Forelimb muscle (tissue), 1 donor: ENCODE measurements at places on chromosomes 4 and X.

GRCh38 chr4:146098397-146098796 lies 77.1 kb upstream of the LSM6 start:
- no peak for DNase-seq

DNA sequence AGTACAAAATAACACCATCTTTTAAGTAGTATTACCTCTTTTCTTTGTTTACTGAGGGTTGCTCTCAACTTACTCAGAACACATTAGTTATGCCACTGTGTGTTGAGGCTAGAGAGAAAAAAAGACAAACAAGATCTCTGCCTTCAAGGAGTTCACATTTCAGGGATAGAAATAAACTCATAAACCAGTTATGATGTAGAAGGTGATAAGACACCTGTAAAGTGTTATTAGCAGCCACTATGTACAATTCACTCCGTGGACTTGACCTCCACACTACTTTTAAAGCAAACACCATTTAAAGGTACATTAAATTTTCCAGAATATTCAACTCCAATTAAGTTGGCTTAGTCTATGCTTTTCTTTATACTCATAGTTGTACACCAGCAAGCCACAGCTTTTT lies 278.0 kb downstream of the PDGFC start:
- DNase-seq: no peak

- DNase-seq: no peak
These were observed 237.5 kb downstream of the SHOX start for GRCh38 chrX:867966-868647.

DNA sequence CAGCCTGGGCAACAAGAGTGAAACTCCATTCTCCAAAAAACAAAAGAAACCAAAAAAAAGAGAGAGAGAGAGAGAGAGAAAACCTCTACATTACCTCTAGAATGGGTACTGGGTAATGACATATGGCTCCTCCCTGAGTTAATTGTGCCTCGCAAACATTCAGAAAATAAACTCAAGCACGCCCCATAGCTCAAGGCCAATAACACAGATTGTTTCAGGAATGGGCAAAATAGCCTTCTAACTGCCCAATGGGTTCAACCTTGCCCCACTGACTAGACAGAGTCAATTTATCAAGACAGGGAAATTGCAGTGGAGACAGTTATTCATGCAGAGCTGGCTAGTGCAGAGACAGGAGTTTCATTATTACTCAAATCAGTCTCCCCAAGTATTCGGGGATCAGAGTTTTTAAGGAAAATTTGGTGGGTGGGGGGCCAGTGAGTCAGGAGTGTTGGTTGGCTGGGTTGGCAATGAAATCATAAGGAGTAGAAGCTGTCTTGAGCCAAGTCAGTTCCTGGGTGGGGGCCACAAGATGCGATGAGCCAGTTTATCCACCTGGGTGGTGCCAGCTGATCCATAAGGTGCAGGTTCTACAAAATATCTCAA lies 25.1 kb downstream of the NIPAL1 start:
- no peak for DNase-seq

- DNase-seq: no peak
These were observed 22.0 kb downstream of the GPM6A start for GRCh38 chr4:175790083-175790482.

DNA sequence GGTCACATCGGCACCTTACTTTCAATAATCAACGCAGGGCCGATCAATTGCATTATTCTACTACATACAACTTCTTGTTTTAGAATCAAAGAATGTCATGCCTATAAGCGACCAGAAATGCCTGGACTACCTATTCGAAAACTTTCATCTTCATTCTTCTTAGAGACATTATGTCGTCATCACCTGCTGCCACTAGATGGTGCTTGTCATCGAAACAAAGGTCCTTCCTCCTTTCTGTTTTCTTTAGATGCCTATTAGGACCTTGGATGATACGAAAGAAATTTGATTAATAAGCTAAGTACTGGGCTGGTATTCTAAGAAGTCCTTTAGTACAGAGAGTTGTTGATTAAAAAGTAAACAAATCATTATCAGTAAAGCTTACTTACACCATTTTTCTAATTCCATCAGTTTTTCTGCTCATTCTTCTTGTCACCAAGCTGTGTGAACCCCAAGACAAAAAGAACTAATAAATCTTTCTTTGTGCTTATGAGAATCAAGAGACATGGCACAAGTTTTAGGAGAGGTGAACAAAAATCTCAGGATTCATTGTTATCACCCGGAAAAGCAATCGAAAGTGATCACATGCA lies 154.5 kb upstream of the SLC4A4 start:
- DNase-seq: no peak

DNA sequence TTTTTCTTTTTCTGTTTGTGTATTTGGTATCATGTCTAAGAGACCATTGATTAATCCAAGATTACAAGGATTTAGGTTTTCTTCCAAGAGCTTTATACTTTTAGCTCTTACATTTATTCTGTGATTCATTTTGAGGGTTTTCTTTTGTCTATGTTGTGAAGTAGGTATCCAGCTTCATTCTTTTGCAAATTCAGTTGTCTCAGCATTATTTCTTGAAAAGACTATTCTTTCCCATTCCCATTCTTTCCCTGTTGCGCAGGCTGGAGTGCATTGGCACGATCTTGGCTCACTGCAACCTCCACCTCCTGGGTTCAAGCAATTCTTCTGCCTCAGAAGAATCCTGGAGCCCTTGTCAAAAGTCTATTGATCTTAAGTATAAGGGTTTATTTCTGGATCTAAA lies 164.9 kb downstream of the NAA11 start:
- DNase-seq: no peak

GRCh38 chr4:147019091-147019490 lies 73.4 kb upstream of the TTC29 start:
- no peak for DNase-seq

- no peak for DNase-seq
These were observed 164.1 kb downstream of the CHIC2 start for GRCh38 chr4:53900271-53900649.

DNA sequence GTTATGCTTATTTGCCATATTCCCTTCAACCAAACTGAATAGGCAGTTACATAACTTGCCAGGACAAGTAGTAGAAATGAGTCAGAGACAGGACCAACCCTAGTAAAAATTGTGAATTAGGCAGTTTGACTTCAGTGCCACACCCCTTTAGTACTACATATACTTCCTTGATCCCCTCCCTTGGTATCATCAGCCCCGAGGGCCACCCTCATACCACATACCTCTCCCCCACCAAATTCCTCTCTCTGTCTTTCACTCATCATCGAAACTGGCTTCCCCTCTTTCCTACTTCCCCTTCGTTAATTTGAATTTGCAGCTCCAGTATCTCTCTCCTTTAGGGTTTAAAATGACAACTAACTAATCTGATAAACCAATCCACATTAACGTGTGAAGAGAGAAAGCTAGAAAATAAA lies 7.9 kb upstream of the PTPN13 start:
- DNase-seq: no peak

DNA sequence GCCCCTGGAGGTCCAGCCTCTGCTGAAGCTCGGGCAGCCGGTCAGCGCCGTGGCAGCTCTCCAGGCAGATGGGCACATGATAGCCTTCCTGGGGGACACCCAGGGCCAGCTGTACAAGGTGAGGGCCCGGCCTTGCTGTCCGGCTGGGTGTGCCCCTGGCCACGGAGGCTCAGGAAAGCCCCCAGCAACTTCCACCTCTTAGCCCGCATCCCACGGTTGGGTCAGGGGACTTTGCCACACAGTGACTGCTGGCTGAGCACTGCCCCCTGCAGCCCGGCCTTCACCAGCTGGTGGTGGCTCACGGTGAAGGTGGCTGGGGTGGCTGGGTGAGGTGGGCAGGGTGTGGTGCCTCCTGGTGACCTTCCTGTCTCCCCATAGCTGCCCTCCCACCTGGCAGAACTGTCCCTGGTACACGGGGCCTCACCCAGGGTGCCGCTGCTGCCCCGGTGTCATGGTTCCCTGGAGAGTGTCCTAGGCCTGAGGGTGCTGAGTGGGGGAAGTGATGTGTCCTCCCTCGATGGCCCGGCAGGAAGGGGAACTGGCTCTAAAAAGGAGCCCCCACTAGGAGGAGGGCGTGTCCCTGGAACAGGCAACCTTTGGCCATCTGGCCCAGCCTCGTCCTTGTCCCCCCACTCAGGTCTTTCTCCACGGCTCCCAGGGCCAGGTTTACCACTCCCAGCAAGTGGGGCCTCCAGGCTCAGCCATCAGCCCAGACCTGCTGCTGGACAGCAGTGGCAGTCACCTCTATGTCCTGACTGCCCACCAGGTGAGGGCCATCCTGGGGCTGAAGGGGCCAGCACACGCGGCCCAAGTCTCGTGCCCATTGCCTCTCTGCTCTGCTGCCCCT lies 4.5 kb downstream of the PLXNB3 start:
- no peak for DNase-seq

- no peak for DNase-seq
These were observed 152.3 kb downstream of the SLC10A7 start for GRCh38 chr4:146369446-146369845.

DNA sequence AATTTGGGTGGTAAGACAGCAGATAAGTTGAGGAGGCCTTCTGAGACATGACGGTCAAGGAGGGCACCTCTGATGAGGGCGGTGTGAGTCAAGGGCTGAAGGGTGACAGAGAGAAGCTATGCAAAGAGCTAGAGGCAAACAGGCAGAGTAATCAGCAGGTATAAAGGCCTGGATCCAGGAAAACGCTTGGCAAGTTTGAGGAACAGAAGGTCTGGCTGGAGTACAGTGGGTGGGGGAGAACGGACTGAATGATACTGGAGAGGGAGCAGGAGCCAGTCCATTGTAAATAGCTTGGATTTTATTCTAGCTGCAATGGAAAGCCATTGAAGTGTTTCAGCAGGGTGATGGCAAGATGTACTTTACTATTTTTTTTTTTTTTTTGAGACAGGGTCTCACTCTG lies 39.3 kb downstream of the RAB33B start:
- DNase-seq: no peak

GRCh38 chrX:140318296-140318695 lies 186.6 kb downstream of the SOX3 start:
- DNase-seq: no peak

DNA sequence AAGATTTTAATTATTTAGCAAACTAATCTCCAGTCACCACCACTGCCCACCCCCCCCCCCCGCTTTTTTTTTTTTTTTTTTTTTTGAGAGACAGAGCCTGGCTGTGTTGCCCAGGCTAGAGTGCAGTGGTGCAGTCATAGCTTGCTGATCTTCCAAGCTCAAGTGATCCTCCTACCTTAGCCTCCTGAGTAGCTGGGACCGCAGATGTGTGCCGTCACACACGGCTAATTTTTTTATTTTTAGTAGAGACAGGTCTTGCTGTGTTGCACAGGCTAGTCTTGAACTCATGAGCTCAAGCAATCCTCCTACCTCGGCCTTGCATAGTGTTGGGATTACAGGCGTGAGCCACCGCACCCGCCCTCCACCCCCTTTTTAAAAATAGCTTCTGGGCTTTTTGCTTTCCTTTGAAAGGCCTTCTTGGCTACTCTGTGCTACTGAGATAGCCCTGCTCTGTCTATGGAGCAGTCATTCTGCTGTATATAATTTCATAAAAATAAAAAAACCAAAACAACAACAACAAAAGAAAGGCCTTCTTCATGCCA lies 18.7 kb downstream of the TXLNG start:
- DNase-seq: no peak

- no peak for DNase-seq
These were observed 58.2 kb upstream of the DIPK2B start for GRCh38 chrX:45258731-45259402.

- no peak for DNase-seq
These were observed 74.2 kb upstream of the CPEB2 start for GRCh38 chr4:14928035-14928434.

DNA sequence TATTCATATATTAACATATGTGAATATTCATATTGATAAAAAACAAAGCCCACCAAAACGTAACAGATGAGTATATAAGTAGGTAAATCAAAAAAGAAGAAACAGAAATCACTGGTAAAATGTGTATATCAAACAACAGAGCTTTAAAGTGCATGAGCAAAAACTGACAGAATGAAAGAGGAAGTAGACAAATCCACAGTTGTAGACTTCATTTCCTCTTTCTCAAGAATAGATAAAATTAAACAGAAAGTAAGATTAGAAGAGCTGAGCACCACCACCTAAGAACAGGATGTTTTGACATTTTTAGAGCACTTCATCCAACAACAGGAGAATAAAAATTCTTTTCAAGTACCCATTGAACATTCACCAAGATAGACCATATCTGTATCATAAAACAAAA lies 64.6 kb downstream of the CNKSR2 start:
- DNase-seq: no peak

DNA sequence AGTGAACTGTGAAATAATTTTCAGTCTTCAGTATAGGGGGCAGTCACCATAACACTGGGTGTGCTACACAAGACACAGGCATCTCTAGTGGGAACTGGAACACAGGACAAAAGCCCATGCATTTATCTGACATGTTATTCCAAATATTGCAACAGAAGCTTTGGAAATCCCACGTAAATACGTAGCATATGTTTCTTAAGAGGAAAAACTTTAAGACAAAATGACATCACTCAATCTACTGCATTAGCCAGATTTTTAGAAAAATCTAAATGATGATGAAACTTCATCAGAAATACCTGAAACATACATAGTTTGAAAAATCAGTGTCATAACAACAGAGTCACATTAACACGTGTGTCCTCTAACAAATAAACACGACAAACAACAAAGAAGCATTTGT lies 14.5 kb downstream of the SHISA3 start:
- DNase-seq: no peak

GRCh38 chrX:68901519-68901918 lies 72.7 kb downstream of the EFNB1 start:
- DNase-seq: no peak

DNA sequence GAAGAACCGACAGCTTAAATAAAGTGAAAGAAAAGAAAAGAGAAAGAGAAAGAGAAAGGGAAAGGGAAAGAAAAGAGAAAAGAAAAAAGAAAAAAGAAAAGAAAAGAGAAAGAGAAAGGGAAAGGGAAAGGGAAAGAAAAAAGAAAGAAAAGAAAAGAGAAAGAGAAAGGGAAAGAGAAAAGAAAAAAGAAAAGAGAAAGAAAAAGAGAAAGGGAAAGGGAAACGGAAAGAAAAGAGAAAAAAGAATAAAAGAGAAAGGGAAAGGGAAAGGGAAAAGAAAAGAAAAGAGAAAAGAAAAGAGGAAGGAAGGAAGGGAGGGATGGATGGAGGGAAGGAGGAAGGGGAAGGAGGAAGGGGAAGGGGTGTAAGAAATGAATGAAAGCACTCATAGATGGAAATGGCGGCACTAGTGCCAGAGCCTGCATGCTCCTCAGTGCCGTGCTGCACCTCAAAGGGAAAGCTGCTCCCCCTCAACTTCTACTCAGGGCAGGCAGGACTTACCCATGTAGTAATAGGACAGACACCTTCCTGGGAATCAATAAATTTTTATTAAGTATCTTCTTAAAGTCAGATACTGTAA lies 70.7 kb downstream of the AFAP1 start:
- DNase-seq: no peak

DNA sequence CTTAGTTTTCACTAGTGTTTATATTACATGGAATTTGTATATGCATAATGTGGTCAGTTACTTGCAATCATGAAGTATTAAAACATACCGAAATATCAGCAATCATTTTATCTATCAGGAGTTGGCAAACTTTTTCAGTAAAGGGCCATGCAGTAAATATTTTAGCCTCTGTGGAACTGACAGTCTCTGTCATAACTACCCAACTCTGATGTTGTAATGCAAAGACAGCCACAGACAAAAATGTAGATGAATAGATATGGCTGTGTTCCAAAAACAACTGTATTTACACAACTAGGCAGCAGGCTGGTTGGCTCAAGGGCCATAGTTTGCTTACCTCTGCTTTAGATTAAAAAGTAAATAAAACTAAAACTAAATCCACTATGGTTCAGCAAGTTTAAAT lies 200.2 kb downstream of the HS3ST1 start:
- DNase-seq: no peak

- DNase-seq: no peak
These were observed 399.9 kb upstream of the CNKSR2 start for GRCh38 chrX:20974326-20974725.

- DNase-seq: no peak
These were observed 557 bp upstream of the ARHGEF6 start for GRCh38 chrX:136781180-136781797.
